ENCODE measurements at places on chromosomes 13 and 19.
A peak's percentile ranks its signal among the peaks of the same experiment; 100 is the strongest.

GRCh38 chr19:41276231-41276630 lies 12.1 kb downstream of the HNRNPUL1 start:
- no peak for DNase-seq

DNA sequence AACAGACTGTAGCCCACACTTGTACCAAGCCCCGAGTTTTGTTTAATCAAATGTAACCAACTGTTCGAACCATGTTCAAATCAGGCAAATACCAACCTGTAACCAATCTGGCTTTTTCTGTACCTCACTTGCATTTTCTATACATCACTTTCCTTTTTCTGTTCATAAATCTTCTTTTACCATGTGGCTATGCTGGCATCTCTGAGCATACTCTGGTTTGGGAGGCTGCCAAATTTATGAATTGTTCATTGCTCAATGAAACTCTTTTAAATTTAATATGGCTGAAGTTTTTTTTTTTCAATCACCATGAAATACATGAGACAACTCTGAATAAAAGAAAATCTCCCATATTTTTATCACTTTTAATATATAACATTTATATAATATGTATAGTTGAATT lies 256.1 kb downstream of the SLITRK6 start:
- no peak for DNase-seq

DNA sequence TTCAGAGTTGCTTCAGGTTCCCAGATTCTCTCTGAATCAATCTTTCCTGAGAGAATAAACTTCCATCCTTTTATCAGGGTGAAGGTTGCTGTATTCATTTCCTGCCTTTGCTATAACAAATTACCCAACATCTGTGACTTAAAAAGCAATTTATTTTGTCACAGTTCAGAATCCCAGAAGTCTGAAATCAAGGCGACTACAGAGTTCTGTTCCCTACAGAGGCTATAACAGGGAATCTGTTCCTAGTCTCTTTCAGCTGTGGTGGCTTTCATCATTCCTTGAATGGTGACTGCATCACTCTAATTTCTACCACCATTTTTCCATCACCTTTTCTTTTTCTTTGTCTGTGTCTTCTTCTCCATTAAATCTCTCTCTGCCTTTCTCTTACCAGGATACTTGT lies 459.3 kb upstream of the PRR20A start:
- DNase-seq = no peak

GRCh38 chr13:51525567-51526167 lies 58.6 kb upstream of the WDFY2 start:
- no peak for DNase-seq

- DNase-seq = no peak
These were observed 198.8 kb downstream of the NBEA start for GRCh38 chr13:35140831-35141230.

GRCh38 chr19:55391702-55392615 lies 6.2 kb downstream of the RPL28 start:
- no peak for DNase-seq

GRCh38 chr13:102035969-102036368 lies 365.9 kb downstream of the FGF14 start:
- no peak for DNase-seq

DNA sequence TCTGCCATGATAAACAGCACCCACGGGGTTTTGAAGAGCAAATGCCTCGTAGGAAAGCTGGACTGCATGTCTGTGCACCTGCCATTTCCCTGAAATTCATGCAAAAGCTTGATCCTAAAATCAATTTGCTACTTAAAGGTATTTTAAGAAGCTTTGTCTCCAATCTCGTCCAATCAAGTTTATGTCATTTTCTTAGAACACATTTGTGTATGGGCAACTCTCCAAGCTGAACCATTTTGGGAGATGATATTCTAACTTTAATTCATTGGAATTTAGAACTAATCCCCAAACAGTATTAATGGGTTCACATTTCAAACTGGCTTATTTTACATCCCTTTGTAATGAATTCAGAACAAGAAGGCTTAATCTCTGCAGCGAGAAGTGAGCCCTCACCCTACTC lies 822 bp downstream of the ADPRHL1 start:
- DNase-seq = no peak

DNA sequence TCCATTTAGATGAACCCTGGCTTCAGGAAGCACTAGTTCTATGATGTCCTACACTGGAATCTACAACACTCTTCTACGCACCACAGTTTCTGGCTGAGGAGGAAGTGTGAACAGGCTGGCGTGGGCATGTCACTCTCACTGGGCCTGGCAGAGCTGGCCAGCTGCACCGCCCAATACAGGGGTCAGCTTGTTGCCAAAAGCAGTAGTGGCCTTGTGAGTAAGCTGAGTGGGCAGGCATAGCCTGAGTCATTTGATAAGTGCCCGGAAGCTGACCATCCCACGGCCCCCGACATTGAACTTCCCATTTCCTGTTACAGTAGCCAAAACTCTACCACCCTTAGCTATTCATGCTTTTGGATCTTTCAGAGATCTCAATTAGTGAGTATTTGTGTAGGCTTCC lies 240.9 kb upstream of the SERP2 start:
- DNase-seq = no peak

DNA sequence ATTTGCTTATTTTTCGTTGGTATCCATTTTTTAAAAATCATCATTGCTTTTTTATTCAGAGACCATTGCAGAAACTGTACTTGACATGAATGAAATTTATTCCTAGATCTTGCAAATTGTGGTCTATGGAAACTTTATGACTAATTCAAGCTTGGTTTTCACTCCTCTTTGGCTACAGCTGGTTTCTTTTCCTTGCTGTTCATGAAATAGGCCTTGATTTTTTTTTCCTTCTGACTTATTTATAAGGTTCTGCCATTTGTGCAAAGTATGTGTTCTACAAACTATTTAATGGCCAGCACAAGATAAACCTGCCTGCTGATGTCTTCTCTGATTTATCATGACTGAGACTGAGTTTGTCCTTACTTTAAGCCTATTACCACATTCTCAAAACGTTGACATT lies 764.0 kb upstream of the SLITRK5 start:
- DNase-seq = no peak

DNA sequence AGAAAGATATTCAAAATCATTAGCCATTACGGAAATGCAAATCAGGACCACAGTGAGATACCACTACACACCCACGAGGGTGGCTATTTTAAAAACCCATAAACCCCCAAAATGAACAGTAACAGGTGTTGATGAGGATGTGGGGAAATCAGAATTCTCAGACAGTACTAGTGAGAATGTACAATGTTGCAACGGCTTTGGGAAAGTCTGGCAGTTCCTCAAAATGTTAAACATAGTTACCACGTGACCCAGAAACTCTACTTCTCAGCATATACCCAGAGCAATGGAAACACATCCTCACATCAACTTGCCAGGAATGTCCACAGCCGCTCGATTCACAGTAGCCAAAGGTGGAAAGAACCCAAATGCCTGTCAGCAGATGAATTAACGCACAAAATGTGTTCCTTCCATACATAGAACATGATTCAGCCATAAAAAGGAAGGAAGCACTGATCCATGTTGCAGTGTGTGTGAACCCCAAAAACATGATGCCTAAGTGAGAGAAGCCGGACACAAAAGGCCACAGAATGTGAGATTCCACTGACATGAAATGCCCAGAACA lies 7.0 kb downstream of the PLVAP start:
- DNase-seq = no peak

DNA sequence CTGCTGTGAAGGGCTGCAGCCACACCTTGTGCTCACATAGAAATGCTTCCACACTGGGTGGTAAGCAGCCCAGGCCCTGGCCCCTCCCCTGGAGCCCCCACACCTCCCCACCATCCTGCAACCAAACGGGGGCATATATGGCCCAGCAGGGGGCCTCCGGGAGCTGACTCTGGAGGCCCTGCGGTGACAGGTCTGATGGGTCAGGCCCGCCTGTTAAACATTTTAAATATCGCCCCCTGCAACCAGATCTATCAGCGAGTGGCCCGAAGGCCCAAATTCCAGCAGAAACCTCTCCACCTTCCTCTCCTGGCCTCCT lies 48.0 kb upstream of the KATNAL1 start:
- DNase-seq = no peak

- DNase-seq = no peak
These were observed 81.4 kb downstream of the ALOX5AP start for GRCh38 chr13:30816736-30817135.

DNA sequence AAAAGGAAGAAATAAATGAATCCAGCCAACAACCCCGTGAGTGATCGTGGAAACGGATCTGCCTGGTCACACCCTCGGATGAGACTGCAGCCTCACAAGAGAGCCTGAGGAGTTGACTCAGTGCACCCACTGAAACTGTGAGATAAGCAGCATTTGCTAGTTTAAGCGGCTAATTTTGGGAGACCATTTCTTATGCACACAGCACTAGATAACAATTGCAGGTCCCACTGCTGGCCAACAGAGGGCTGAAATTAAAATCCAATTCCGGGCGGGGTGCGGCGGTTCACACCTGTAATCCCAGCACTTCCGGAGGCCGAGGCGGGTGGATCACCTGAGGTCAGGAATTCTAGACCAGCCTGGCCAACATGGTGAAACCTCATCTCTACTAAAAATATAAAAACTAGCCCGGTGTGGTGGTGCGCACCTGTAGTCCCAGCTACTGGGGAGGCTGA lies 3.6 kb downstream of the UQCR11 start:
- DNase-seq = no peak

GRCh38 chr13:49218493-49219051 lies 1.6 kb upstream of the MLNR start:
- no peak for DNase-seq

DNA sequence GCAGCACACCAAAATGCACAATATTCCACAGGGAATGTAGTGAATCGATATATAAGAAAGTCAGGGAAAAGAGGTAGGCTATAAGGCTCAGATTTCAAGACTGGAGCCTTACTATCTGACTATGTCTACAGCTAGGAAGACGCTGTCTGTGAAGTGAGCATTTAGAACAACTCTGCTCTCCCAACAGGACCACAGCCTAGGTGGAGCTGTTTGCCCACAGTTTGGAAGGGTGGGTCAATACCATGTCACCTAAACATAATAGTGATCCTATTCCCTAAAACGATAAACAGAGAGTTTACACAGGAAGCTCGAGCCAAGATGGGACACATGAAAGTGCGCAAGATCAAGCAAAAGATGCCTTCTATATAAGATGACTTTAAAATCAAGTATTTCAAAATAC lies 2486.0 kb upstream of the PCDH20 start:
- no peak for DNase-seq

GRCh38 chr19:55563261-55563690 lies 17.4 kb downstream of the ZNF579 start:
- no peak for DNase-seq

DNA sequence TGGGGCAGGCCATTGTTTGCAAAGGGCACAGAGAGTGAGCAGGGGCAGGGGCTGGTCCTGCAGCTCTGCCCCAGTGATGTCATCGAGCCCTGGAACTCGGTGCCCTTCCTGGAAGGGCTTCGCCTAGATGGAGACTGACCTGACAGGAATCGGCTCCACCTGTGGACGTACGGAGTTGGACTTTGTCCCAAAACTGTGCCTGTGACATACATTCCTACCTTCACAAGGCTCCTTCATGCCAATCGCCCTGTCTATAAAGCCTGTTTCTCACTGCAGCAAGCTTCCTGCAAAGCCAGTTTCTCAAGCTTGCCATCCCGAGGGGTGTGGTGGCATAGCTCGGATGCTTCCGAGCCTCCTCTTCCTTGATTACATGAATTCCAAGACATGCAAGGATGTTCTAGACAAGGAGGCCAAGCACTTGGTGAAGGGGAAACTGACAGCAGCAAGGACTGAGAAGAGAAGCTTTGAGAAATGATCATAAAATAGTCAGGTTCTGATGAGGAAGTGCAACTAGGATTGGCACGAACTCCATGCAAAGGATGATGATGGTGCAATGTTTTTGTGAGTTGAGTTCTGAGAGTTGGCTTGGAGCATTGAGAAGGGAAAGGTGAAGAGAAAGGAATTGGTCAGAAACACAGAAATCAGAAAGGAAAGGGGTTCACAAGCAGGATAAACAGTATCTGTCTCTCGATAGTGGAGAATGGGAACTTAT lies 73.6 kb upstream of the STK24 start:
- no peak for DNase-seq

GRCh38 chr13:93951951-93952350 lies 527.5 kb downstream of the DCT start:
- no peak for DNase-seq

DNA sequence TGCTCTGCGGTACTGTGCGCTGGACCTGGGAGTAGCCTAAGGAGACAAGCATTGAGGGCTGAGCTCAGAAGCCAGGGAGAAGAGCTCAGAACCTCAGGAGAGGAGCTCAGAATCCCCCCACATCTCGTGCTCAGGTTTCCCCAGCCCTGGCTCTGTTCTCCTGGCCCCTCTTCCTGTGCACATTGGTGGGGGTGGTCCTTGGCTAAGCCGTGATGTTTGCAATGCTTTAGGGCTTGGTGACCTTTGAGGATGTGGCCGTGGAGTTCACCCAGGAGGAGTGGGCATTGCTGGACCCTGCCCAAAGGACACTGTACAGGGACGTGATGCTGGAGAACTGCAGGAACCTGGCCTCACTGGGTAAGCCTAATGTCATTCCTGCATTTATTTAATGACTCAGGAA lies 6.6 kb downstream of the ZNF557 start:
- no peak for DNase-seq

DNA sequence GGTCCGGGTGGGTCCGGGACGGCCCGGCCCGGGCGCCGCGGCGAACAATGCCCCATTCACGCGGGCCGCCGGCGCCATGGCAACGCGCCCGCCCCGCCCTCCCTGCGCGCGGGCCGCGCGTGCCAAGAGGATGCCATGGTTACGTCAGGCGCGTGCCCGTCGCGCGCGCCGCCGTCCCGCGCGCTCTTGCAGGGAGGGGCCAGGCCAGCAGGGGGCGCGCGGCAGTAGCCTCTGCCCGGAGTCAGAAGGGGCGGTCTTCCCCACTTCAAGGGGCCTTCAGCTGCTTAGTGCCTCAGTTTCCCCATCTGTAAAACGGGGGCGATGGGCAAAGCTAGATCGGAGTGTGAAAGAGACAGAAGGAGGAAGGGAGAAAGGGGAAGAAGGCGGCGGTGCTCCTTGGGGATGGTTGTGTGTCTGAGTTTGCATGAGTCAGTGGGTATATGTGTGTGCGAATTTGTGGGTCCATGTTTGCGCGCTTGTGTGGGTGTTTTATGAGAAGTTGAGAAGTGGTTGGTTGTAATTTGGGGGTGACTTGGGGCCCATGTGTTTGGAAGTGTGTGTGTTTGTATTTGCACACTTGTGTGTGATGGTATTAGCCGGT lies 11.6 kb upstream of the NFIX start:
- DNase-seq = peak; percentile 88

GRCh38 chr19:2050349-2050990 lies 574 bp downstream of the MKNK2 start:
- no peak for DNase-seq

GRCh38 chr19:40716031-40716481 lies 630 bp downstream of the COQ8B start:
- DNase-seq = no peak

- DNase-seq = peak; percentile 83
These were observed 13.1 kb downstream of the GRAMD1A start for GRCh38 chr19:35013041-35013819.

DNA sequence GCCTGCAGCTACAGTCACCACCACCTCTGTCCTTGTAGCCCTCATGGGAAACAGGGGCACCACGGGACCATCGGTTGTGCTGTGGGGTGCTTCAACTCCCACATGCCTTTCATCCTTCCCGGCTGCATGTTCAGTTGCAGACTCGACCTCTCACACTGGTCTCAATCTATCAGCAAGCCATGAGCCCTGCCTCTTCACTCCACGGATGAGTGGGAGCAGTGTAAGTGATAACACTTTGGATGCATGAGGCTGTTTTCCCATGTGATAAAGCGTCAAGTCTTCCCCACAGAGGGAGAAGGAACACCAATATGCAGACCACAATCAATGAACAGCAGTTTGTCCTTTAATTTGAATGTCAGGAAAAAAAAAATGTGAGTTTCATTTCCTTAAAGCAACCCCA lies 12.2 kb downstream of the SERP2 start:
- no peak for DNase-seq

- no peak for DNase-seq
These were observed at the start of gene LGI4 for GRCh38 chr19:35134601-35135242. Gene LGI4 (minus strand): TSS chr19:35135059. CDS start chr19:35134680, 379 bp downstream.

Data from type B pancreatic cell (in vitro differentiated cells).